Osteoblast (primary cell): ENCODE measurements at places on chromosomes 3 and 15.

- no peak for DNase-seq
These were observed 858 bp upstream of the TKT start for GRCh38 chr3:53256704-53257055.

DNA sequence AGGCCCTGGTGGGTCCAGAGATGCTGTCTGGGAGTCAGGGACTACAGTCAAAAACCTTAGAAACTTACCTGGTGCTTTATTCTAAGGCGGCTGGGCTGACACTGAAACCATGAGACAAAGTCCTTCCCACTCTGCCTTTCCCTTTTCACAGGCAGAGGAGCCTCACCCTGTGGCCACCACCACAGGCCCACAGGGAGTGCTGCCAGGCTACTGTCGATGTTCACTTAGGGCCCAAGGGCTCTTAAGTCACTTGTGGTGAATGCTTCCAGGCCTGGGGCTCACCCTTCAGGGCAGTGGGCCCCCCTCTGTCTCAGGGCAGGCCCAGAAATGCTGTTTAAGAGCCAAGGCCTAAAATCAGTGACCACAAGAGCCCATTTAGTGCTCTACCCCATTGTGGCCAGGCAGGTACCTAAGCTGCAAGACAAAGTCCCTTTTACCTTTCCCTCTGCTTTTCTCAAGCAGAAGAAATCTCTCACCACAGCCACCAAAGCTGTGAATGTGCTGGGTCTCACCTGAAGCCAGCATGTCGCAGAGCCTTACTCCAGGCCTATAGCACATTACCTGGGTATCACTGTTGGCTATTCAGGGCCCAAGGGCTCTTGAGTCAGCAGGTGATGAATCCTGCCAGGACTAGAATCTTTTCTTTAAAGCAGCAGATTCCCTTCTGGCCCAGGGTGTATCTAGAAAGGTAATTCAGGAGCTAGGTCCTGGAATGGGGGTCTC lies 39.5 kb upstream of the GOLGA6B start:
- no peak for DNase-seq

- DNase-seq = peak; percentile 86
These were observed 54.7 kb upstream of the TRAK1 start for GRCh38 chr3:42036483-42036823.

GRCh38 chr3:197550489-197550888 lies 5.3 kb downstream of the BDH1 start:
- no peak for DNase-seq

DNA sequence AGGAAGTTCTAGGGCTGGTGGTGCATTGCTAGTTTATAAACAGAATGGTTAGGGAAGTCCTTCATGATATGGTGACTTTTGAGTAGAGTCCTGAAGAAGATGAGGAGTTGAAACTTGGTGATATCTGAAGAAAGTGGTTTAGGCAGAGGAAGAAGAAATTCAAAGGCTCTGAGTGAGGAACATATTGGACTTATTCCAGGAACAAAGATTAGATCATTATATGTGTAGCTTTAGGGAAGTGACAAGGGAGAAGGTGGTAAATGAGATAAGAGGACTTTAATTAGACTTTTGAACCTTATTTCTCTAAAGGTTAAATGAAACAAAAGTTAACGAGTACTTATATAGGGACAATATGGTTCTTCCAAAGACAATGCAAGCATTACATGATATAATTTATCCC lies 286.7 kb downstream of the DOCK3 start:
- DNase-seq = no peak

GRCh38 chr3:104939196-104939595 lies 427.5 kb upstream of the ALCAM start:
- DNase-seq = peak; percentile 29

GRCh38 chr3:196138482-196139254 lies 56.8 kb upstream of the TFRC start:
- peak; percentile 49 for DNase-seq
